ENCODE measurements at places on chromosomes 3 and 15.

- no peak for DNase-seq
Measured at GRCh38 chr3:119395923-119396358, 67.5 kb downstream of the TMEM39A start.

DNA sequence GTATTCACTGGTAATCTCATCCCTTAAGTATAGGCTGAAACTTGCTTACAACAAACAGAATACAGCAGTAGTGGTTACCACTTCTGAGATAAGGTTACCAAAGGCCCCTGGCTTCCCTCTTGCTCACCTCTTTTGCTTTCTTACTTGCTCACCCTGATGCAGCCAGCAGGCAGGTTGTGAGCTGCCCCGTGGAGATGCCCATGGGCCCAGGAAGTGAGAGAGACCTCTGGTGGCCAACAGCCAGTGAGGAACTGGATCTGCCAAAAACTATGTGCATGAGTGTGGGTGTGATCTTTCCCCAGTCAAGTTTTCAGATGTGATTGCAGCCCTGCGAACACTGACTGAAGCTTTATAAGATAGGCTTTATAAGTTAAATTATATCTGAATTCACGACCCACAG is 48.7 kb downstream of the NMNAT3 start:
- DNase-seq, result peak; percentile 38

- no peak for DNase-seq
Measured at GRCh38 chr3:99674086-99674789, 35.8 kb downstream of the COL8A1 start.

- DNase-seq, result no peak
Measured at GRCh38 chr3:72547183-72547582, 301.1 kb downstream of the SHQ1 start.

GRCh38 chr3:165854696-165855095 is 17.5 kb upstream of the BCHE start:
- peak; percentile 14 for DNase-seq

DNA sequence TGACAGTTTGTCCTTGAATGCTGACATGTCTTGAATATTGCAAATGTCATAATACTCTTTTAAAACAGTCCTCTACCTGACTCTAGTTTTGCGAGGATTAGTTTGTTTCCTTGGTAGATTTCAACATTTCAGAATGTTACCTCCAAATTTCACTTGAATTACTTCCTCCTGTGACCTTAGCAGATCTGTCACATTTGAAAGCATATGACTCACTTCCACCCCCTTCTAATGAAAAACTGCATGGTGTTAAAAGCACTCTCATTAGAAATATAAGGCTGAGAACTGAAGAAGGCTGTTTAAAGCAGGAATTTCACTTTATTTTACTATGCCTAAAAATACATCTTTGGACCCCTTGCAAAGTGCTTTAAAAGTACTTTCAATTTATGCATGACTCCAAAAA is 598.7 kb upstream of the TGFBR2 start:
- DNase-seq, result peak; percentile 68

DNA sequence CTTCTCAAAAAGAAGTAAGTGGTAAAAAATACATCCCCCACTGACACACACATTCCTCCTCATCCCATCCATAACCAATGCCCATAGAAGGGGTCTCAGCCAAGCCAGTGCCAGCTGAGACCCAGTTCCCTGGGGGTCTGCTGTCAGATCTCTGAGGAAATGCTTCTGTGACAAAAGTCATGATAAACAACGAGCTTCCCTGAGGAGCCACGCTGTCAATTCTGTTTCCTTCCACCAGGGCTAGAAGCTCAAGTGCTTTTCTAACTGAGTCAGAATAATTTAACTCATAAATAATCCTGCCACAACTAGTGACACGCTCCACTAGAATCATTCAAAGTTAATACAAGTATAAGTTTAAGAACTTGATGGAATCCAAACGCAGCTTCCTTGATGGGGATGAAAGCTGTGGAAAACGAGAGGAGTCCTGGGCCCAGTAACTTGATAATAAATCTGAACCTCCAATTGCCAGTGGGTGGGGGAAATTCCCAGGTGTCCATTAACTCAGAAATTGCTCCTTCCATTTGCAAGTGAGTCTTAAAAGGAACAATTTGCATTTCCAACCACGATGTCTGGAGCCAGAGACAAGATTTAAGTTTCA is 348.7 kb upstream of the LMCD1 start:
- DNase-seq, result no peak

GRCh38 chr15:50189633-50190032 is 7.6 kb downstream of the SLC27A2 start:
- peak; percentile 45 for DNase-seq

DNA sequence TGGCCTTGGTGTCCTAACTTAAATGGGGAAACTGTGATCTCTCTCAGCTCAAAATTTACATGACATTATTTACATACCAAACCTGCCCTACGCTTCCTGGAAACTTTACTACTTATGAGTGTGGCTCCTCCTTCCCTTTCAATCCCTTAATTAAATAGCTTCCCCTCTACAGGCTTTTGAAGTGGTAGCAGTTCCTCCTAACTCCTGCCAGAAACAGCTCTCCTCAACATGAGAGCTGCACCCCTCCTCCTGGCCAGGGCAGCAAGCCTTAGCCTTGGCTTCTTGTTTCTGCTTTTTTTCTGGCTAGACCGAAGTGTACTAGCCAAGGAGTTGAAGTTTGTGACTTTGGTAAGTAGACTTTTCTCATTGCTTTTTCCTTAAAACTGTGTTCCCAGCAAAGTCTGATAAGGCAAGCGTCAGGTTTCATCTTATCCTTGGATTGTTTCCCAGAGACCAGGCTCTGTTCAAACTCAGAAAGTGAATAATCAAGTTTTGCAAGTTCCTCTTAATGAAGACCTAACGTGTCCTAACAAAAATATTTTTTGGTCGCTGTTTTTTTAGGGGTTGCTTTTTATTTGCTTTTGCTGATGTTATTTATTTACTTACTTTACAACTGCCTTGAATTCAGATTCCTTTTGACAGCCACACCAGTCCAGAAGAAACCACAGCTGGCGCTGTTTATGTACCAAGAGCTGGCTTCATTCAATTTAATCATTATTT is at the start of gene ACP3:
TSS of gene ACP3 (plus strand) at position 179 of the 720 bp plus-strand sequence. CDS start at position 229, 50 bp downstream.
- peak; percentile 92 for DNase-seq

GRCh38 chr15:27873828-27874227 is 225.3 kb downstream of the OCA2 start:
- DNase-seq, result no peak

DNA sequence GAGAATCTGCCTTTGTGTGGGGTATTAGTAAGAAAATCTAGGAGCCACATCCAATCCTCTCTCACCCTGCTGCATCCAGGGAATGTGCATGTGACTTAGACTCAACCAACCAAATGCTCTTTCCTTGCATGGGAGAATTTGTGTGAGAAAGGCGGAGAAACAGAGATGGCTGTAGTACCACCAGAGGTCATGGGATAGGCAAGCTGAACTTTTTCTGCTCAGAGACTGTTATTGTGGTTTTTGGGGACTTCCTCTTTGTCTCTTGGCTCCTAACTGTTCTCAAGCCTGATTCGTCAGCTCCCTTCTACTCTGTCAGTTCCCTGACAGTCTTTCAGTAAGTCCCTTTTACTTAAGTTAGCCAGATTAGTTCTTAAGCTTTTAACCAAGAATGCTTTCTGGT is 2.6 kb upstream of the ZSCAN2 start:
- DNase-seq, result peak; percentile 97

DNA sequence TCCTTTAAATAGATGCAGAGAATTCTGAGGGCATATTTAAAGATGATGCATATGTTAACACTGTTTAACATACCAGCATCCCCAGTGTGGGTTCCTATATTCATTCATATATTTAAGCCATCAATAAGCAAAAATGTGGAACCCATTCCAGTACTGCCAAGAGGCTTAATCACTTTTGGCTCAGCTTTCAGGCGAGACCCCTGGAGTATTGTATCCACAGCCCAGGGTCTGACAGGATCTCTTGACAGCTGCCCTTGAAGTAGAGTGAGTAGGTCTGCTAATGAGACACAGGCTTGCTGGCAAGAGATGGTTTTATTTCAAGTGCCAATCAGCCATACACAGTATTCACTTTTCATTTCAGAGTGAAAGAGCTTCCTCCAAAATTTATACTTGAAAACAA is 367.3 kb downstream of the OCA2 start:
- no peak for DNase-seq

GRCh38 chr3:194941956-194942511 is 256.4 kb downstream of the FAM43A start:
- DNase-seq, result no peak

GRCh38 chr3:40911928-40912327 is 287.4 kb upstream of the CTNNB1 start:
- DNase-seq, result no peak

DNA sequence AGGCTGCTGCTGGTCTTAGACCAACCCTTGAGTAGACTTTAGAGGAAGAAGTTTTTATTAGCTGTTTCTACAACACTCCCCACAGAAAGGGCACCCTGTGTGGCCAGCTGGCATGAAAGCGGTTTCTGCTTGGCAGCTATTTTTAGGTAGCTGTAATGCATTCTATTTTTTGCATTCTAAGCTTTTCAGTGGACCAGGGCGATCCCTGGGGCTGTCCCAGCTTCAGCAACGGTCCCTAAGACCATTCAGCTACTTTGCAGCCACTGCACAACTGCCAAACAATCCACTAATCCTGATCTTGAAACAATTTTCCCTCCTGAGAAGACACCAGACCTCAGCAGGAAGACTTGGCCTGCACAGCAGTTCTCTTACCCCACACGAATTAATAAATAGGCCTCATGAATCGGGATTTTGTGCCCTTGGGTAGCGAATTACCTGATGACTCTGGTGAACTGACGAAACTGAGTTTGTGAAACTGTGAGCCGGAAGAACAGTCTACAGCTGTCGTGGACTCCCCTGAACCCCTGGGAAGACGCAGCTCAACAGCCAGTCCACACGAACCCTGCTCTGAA is 14.6 kb upstream of the TFRC start:
- DNase-seq, result peak; percentile 90

DNA sequence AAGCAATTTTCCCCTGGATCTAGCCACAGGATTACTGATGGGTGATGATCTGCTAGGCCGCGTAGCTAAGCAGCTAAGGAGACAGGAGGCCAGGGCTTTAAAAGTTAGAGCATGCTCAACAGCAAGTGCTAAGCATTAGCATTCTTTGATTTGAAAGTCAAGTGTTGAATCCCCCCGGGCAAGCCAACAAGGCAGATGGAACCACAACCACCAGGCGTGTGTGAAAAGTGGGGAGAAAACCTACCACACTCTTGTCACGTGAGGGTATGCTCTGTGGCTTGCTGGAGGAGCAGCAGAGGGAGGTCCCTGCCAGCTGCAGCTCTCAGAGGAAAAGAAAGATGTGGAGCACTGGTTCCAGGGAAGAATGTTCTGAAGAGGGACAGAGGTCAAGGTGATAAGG is 20.9 kb downstream of the SLC51A start:
- peak; percentile 31 for DNase-seq

GRCh38 chr3:43766672-43767465 is 76.1 kb downstream of the ABHD5 start:
- no peak for DNase-seq

DNA sequence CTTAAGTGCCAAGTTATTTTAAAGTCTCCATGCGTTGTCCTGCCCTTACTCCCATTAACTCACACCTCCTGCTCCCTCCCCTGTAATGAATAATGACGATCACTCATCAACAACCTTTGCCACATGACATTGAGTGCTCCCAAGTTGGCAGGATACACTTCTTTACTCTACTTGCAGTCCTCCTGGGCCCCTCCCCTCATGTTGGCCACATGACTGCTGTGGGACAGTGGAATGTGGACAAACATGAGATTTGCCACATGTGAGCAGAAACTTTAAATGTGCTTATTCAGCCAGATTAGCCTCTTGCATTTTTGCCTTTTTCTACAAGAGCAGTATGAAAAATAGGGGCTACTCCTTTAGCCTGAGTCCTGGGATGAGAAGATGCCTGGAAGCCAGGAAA is 167.9 kb downstream of the DCLK3 start:
- no peak for DNase-seq
